ENCODE measurements at places on chromosomes 1 and 21.

DNA sequence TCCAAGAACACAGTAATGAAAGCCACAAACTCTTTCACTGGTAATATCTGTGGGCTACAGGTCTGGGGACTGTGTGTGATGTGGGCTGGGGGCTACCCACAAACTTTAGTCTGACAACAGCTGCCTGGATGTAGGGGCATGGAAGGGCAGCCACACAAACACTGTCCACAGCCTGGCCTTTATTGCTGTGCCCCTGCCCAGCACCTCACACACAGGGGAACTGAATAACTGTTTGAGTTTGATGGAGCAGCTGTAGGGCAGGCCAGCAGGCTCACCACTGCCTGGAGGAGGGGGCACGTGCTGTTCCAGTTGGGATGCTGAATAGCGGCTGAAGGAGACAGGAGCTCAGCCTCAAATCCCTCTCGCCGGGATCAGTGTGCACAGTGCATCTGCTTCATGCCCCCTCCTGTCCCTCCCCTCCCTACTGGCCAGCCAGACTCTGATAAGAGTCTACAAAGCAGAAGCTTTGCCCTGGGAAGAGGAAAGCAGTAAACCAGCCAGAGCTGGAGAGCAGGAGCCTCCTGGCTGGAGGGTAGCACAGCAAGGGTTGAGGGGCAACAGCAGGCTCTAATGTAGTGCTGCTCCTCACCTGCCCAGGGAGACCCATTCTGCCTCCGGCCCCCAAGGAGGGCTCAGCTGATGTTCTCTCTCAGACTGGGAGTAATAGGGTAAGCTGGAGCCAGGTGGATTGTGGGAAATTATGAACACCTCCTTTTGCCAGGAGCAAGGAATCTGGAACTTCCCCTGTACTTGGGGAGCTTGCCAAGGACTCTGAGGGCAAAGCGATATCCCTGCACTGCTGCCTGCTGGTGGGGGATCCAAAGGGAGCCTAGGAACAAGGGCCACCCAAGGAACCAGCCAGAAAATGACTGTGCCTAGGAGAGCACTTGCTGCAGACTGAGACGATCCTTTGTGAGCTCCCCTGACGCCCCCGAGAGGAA is 70.2 kb upstream of the GOLT1A start:
- DNase-seq, result no peak

DNA sequence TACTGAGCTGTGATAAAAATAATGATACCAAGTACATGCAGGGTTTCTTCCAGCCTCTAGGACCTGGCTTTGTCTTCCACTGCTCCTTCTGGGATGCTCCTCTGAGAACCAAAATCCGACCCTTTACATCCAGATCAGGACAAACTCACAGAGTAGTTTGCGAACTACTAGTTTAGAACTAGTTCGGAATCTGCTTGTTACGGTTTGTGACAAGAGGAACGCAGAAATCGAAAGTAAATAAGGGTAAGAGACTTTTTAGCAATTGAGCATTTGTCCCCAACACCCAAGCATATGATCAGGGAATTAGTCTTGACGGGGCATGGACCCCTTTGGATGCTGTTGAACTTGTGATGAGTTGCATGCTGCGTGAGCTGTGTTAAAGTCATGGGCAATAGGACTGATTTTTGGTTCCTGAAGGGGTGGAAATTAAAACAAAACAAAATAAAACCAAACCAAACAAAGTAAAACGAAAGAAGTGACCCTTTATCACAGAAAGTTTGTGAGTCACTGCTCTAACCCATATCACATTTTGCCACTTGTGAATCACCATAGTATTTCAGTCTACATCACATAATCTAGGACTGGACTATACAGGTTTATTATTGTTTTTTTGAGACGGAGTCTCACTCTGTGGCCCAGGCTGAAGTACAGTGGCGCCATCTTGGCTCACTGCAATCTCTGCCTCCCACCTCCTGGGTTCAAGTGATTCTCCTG is 35.7 kb upstream of the ERRFI1 start:
- DNase-seq, result no peak

GRCh38 chr1:9037476-9038337 is 11.5 kb upstream of the SLC2A7 start:
- no peak for DNase-seq

GRCh38 chr1:59570524-59570923 is 244.2 kb upstream of the HOOK1 start:
- DNase-seq, result no peak

DNA sequence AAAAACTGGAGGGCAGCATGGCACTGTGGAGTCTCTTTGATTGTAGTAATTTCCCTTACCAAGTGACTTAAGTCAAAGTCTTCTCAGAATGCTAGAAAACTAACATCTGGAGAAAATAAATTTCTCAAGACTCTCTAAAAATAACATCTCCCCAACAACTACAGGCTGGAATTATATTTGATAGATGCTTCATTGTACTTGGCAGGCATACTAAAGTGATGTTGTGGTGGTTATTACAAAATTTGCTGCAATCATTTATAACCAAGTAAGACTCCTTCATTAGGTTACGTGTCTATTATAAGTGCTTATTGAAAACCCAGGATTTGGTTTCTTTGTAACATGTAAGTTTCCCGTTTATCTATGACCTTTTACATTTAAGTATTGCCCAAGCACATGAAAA is 132.9 kb upstream of the NRIP1 start:
- DNase-seq, result no peak

DNA sequence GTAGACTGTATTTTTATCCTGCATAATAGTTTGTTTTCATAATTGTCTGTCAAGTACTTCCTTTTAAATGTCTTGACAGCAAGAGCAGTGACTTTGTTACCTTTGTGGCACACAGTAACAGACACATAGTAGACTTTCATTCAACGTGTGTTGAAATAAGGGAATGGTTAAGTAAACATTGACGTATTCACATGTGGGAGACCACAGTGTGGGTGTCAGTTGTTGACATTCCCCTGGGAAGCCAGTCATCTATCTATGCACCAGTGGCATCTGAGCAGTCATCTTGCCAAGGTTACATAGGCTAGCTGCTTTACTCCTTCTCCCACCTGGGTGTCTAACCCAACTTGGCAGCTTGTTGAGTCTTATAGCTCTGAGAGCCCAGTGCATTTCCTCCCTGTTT is 1.4 kb upstream of the NUP133 start:
- DNase-seq, result no peak

GRCh38 chr1:162349635-162350330 is 26.9 kb downstream of the SPATA46 start:
- peak; percentile 46 for DNase-seq

GRCh38 chr1:37096523-37096922 is 62.2 kb upstream of the GRIK3 start:
- peak; percentile 13 for DNase-seq

DNA sequence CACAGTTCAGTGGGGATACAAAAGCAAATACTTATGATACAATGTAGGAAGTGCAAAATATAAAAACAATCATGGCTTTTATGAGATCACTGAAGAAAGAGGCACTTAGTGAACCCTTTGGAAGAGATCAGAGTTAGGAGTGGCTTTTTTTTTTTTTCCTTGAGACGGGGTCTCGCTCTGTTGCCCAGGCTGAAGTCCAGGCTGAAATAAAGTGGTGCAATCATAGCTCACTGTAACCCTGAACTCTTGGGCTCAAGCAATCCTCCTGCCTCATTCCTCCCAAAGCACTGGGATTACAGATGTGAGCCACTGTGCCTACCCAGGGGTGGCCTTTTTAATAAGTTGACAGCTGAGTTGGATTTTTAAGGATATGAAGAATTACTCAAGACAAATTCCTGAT is 17.3 kb upstream of the RASAL2 start:
- DNase-seq, result no peak

- DNase-seq, result peak; percentile 9
Observed at GRCh38 chr1:236540813-236541465, 17.2 kb downstream of the LGALS8 start.

DNA sequence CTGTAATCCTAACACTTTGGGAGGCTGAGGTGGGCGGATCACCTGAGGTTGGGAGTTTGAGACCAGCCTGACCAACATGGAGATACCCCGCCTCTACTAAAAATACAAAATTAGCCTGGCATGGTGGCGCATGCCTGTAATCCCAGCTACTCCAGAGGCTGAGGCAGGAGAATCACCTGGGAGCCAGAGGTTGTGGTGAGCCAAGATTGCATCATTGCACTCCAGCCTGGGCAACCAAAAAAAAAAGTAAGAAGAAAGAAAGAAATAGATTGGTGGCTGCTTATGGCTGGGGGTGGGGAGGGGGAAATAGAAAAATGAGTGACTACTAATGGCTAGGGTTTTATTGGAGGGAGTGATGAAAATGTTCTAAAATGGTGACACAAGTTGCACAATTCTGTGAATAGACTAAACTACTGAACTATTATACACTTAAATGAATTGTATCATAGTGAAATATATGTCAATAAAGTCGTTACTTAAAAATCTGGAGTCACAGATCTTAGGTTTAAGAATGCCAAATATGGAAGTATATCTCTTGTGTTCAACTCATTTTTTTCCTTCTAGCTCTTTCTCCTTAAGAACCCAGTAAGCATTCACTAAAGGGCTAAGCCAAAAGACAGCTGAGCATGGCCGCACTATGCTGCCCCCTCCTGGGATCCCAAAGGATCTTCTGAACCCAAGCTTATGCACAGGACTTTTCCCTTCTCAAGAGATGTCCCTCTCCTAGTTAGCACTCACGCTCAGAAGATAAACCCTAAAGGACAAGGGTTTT is 3.2 kb upstream of the NPL start:
- DNase-seq, result peak; percentile 73

DNA sequence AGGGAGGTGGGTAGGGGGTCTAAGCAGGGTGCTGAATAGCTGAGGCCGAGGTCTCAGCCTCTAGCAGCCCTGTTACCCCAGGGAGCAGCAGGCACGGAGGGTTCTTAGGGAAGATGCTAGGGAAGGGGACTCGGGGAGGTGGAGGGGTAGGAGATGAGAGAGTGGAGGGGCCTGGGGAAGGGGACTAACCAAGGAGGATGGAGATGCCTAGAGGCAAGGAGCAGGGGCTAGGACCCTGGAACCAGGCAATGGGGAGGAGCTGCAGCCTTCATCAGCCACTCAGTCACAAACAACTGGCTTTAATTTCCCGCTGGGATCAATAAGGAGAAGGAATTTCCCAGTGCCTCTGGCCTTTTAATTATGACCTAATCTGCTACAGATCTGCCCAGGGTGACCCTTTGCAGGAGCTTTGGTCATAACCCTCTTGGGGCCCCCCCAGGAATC is 2.9 kb upstream of the CRABP2 start:
- DNase-seq, result no peak

- DNase-seq, result peak; percentile 82
Observed at GRCh38 chr21:45363921-45364467, 41.0 kb upstream of the COL18A1 start.

DNA sequence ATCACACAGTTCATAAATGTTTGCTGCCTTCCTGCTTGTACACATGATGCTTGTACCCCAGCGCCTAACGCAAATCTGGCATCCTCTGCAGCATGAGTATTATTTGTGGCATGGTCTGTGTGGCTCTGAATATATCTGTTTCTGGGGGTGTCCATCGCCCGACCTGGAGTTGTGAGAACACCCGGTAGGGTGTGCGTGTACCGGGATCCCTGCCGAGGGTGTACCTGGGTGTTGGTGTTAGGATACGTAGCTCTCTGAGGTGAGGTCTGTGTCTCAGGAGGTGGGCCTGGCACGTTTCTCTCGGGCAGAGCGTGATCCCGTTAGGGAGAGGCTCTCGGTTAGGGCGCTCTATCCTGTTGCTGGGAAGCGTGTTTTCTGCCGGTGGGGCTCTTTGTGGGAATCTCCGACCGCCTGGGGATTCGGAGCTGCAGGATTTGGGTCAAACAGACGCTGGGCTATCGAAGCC is 10.4 kb upstream of the CDC20 start:
- DNase-seq, result no peak

- DNase-seq, result no peak
Observed at GRCh38 chr1:160167580-160167979, 16.2 kb downstream of the ATP1A4 start.

GRCh38 chr1:195960580-195960979 is 647.7 kb downstream of the KCNT2 start:
- DNase-seq, result no peak

DNA sequence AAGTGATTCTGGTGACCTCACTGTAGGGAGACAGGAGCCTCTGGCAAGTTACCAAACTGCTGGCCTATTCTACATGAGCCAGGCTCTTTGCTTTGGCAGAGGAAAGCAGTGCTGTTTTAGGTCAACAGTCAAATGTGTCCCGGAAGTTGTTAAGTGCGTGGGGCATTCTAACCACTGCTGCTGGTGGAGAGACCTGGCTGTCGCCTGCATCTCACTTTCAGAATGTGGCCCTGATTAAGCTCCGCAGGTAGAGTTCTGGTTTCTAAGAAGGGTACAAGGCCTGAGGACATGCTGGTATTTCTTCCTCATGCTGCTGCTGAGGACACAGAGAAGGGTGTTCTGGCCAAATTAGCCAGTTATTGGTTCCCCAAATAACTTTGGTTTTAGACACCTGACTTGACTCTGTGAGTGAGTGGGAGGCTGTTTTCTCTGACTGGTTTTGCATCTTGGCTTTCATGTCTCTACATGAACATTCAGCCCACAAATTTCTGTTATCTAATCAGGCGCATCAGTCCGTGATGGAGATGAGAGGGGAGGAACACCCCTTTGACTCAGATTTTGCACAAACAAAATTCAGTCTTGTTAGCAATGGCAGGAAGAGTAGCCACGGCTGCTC is 120.8 kb downstream of the LMO4 start:
- DNase-seq, result peak; percentile 14

GRCh38 chr1:110211496-110212168 is 1.5 kb downstream of the KCNC4 start:
- peak; percentile 10 for DNase-seq

DNA sequence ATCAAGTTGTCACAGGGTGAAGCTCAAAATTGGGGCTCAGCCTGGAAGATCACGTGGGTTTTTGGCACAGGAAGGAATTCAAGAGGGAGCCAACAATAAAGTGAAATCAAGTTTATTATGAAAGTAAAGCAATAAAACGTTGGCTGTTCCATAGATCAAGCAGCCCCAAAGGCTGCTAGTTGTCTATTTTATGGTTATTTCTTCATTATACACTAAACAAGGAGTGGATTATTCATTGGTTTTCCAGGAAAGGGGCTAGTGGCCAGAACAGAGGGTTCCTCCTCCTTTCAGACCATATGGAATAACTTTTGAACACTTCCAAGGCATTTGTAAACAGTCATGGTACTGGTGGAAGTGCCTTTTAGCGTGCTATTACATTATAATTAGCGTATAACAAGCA is 723.5 kb upstream of the ADAMTS5 start:
- DNase-seq, result no peak

DNA sequence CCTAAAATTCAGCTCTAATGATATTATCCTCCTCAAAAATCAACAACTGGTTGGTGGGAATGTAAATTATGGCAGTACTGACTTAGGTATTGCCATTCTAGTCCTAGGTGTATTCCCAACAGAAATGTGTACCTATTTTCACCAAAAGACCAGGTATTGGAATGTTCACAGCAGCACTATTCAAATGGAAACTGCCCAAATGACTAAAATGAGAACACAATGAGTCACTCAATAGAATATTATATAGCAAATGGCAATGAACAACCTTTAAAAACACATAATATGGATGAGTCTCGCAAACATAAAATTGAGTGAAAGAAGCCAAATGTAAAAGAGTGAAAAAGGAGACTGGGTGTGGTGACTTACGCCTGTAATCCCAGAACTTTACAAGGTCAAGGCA is 44.9 kb downstream of the GADD45A start:
- no peak for DNase-seq

- no peak for DNase-seq
Observed at GRCh38 chr1:214793708-214794107, 190.7 kb downstream of the CENPF start.
